ENCODE measurements at places on chromosomes 12 and 14. TPM values are rescaled to one million over a fixed set of nuclear protein-coding genes. Genes with fewer than 3 reads are reported as not detected.

Gene SRSF9
- total RNA-seq = 87.6 TPM

Gene LRRK2
- 8.9 TPM for total RNA-seq

Gene TDRD9
- 1.3 TPM for total RNA-seq

Gene C12orf60
- total RNA-seq = 0.49 TPM

Gene AJUBA
- total RNA-seq = 93.6 TPM

Gene CLEC4C
- not detected for total RNA-seq

Gene GLT8D2
- 91.8 TPM for total RNA-seq

Gene BIN2
- total RNA-seq = not detected

Gene PACS2
- total RNA-seq = 69.9 TPM

Gene PMEL
- 2.9 TPM for total RNA-seq

Gene TSPAN19
- not detected for total RNA-seq

Gene BEGAIN
- total RNA-seq = not detected

Gene EIF2B2
- 44.4 TPM for total RNA-seq

Gene TAMALIN
- total RNA-seq = 15.1 TPM

Gene KRT6C
- total RNA-seq = not detected

Gene WNK1
- total RNA-seq = 112 TPM

Gene RTL1
- not detected for total RNA-seq

Gene FOXA1
- total RNA-seq = under 0.01 TPM

Gene GLIPR1
- 130 TPM for total RNA-seq

Gene TCL1A
- 0.65 TPM for total RNA-seq
